ENCODE measurements at places on chromosomes 3 and 15.

GRCh38 chr15:33848011-33848410 is 120.3 kb upstream of the CHRM5 start:
- DNase-seq: no peak

GRCh38 chr15:52783191-52783829 is 6.8 kb downstream of the ONECUT1 start:
- DNase-seq: no peak

DNA sequence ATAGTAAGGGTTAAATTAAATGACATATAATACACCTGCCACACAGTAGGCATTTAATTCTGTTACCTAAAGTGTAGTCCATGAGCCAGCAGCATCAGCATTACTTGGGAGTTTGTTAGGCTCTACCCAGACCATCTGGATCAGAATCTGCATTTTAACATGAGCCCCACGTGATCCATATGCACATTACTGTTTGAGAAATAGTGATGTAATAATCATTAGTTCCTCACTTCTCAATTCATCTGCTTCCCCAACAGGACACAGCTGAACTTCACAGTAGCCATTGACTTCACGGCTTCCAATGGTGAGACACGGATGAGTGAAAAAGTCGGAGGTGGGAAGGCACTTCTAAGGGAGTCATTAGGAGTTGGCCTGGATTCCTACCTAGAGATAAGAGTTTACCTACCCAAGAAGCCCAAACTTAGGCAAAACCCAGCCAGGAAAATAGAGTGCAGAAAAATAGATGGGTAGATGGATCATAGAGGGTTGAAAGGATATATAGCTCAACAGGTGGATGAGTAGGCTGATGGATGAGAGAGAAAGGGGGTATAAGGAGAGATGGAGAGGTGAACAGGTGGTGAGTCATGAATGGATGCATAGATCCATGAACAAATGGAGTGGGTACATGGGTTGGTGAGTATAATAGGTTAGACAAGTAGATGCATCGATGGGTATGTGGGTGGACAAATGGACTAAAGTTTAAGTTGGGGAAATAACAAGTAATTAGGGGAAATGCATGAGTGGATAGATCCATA is 13.3 kb downstream of the CPNE9 start:
- no peak for DNase-seq

DNA sequence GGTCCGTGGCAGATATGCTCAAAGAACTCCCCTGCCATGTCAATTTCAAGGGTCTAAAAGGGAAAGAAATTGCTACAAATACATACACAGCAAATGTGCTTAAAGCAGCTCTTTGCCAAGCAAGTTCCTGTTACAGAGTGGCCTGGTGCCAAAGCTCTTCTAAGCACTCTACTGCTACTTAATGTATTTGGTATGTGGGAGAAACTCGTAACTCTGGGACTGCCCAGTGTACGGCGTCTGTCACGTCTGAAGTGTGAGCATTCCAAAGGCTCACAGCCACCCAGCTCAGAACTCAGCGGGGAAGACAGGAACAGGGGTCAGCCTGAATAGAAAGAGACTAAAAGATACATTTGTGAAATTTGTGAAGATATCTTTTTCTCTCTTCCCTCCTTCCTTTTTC is 54.6 kb downstream of the RBMS3 start:
- DNase-seq: peak; percentile 49

- no peak for DNase-seq
Measured at GRCh38 chr3:101778385-101779046, 495 bp upstream of the NXPE3 start.

All from Kasumi-1 (cell line).